ENCODE measurements at places on chromosomes 4 and X.

DNA sequence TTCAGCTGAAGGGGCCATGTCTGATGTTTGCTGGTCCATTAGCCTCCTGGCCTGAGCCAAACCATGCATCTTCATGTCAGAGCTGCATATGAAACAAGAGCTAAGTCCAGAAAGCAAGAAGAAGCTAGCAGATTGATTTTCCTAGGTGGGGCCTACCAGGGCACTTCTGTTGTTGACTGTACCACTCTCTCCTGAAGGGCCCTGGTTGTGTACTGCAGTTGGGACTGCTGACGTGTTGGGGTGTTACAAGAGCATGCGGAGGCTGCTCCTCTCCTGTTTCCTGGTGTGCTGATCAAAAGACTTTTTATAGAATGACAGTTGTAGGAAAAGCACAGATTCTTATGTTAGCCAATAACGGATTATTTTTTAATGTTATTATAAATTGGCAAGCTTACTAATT lies 145.1 kb downstream of the TBL1X start:
- no peak for DNase-seq

- DNase-seq, result no peak
These were observed 1881.7 kb downstream of the ARAP2 start for GRCh38 chr4:34362654-34363053.

GRCh38 chr4:26048950-26049349 lies 134.9 kb downstream of the SMIM20 start:
- DNase-seq, result no peak

DNA sequence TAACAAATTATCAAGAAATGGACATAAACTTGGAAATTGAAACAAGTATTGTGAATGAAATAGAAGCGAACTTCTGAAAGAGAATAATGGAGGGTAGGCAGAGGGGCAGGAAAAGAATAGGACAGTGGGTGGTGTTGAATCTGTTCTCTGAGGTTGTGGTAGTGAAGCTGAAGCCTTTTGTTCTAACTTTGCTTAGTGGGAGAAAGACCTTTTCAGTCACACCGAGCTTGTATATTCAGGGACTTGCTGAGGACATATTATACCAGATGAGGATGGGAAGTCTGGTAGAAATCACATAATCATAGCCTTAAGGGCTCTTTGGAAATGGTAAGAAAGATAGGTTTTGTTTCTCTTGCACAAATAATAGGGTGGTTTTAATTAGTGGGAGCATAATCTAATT lies 115.4 kb upstream of the NDST4 start:
- no peak for DNase-seq

DNA sequence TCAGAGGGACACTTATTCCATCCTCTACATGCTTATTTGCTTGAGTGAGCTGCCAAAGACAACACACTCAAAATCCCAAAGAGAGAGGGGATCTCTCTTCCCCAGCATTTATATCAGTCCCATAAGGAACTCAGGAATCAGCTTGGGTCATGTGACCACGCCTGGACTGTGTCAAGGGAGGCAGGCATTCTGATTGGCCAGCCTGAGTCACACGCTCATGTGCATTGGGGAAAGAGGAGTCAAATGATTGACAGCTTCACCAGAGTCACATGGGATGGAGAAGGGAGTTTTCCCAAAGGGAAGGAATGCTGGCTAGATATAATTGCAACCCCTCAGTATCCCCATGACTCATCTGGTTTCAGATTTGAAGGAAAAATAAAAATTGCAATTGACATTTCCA lies 49.0 kb downstream of the RWDD4 start:
- DNase-seq, result no peak

DNA sequence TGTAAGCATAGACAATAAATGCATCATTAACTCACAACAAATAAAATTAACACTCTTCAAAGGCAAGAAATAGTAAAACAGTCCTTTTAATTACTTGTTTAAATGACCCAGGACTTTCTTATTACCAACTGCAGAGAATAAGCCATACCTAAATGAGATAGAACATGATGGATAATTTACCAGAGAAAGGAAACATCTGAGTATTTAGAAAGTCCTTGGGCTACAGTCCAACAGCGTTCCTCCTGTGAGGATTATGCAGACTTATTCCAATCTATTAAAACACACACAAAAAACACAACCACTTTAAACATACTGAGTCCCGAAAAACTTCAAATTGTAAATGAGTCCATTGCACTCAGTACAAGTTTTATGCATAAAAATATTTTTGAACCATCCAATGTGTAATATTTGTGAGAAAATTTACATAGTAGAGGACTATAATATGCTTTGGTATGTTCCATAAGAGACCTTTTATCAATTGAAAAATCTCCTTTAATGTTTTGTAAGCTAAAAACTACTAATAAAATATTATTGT lies 129.2 kb downstream of the NR3C2 start:
- DNase-seq, result no peak

- no peak for DNase-seq
These were observed 58.9 kb upstream of the NFKB1 start for GRCh38 chr4:102441978-102442911.

DNA sequence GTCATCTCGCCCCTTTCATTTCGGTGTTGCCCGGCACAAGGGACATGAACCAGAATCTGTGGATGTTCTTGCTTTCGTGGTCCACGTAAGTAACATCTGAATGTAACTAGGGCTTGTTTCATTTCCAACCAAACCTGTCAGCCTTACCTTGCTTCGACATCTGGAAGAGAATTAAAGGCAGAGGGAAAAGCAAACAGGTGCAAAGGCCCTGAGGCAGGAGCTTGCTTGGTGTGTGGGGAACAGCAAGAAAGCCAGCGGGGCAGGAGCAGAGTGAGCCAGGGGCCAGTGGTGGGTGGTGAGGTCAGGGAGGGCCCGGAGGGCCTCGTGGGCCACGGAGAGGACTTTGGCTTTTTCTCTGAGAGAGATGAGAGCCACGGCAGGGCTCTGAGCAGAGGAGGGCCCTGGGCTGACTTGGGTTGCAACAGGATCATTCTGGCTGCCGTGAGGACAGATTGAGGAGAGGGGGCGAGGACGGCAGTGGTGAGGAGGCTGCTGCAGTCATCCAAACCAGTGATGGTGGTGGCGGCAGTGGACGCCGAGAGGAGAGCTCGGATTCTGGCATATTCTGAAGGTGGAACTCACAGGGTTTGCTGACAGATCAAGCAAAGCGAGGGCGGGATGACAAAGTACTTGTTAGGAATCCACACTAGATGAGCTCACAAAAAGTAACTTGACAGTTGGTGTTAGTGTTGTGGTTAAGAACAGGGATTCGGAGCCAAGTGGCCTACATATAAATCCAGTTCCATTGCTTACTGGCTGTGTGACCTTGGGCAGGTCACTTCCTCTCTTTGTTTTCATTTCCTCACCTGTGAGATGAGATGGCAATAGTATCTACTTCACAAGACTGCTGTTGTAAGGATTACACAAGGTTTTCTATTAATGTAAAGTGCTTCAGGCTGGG lies 6.8 kb upstream of the WDR13 start:
- no peak for DNase-seq

GRCh38 chr4:53016099-53016820 lies 154.1 kb downstream of the RASL11B start:
- DNase-seq, result no peak

GRCh38 chrX:2863646-2864045 lies 34.9 kb downstream of the GYG2 start:
- no peak for DNase-seq

DNA sequence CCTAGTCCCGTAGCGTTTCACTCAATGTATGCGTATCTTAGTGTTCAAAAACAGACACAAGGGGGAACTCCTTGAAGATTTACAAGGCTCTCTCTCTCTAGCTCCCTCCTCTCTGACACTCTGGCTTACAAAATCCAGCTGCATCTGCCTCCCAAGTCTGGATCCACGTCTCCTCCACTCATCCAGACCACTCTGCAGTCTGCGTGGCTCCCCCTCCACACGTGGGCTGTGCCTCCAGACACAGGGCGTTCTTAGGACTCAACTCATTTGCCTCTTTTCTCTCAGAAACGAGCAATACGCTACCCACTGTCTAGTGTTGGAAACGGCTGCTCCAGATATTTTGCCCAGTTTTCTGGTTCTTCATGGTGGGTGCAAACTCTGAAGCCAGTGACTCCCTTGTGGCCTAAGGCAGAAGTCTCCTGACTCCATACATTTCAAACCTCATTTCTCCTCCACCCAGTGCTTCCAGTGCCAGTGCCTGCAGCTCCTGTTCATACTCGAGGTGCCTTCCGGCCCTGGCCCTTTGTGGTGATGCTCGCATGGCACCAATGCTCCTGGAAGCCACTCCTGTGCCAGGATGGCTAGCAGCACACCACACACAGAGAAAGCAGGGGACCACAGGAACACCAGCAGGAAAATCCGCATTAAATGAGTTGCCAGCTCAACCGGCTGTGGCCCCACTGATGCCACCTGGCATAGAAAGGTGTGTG lies 24.1 kb downstream of the NAT8L start:
- no peak for DNase-seq

All from epithelial cell of prostate (primary cell).